ENCODE measurements at places on chromosomes 5 and 9.

DNA sequence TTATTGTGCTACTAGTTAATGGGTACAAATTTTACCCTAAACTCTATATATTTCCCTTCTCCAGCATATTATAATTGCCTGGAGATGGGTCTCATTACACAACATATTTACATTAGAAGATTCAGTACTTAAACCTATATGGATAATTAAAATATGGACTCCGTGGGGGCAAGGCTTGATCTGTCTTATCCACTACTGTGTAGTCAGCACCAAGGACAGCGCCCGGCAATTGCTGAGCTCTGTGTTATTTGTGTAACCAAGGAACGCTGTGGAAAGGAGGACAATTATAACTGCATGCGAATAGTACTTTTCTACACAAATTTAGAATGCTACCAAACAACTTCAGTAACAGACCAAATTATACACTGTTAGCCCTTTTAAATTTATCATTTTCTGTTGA lies 77.7 kb downstream of the DNAH5 start:
- peak; percentile 49 for DNase-seq

- no peak for DNase-seq
Measured at GRCh38 chr9:114757984-114758383, 47.9 kb downstream of the TNFSF15 start.

- no peak for DNase-seq
Measured at GRCh38 chr5:142561029-142561428, 124.9 kb downstream of the FGF1 start.

DNA sequence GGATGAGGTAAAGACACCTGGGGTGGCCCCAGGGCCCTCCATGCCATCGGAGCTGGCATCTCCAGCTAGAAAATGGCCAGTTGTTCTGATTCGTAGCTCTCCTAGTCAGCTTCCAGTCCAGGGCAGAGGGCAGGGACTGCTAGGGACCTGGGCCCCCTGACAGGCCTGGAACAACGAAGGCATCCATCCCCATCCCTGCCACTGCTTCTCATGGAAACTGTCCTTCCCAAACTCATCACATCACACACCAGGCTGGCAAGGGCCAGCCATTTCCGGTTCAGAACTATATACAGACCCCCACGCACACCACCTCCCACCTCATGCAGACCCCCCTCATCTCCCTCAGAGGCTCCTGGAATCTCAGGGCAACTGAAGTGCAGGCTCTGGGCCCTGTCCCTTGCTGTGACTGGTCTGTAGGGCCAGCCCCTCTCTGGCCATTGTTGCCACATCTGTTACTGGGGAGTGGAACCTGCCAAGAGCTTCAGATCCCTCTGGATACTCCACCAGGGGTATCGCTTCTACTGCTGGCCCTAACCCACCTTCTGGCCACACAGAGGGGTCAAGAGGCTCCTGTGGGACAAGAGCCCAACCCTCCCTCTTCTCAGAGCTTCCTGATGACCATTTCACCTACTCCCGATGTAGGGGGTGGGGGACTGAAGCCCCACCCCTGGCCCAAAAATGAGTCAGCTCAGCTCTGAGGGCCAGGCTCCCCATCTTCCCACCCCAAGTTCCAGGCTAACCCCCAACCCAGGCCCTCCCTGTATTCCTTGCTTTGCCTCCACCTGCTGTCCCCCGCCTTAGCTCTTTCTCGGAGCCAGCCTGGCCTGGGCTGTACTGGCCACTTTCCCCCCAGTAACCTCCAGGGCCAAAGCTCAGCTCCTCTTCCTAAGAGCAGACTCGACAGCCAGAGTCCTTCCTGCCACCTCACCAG lies 1.2 kb upstream of the MZB1 start:
- no peak for DNase-seq

DNA sequence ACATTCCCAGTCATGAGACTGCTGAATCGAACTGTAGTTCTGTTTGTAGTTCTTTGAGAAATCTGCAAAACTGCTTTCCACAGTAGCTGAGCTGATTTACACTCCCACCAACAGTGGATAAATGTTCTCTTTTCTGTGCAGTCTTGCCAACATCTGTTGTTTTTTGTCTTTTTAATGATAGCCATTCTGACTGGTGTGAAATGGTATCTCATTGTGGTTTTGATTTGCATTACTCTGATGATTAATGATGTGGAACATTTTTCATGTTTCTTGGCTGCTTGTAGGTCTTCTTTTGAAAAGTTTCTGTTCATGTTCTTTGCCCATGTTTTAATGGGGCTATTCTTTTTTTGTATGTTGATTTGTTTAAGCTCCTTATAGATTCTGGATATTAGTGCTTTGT lies 187.3 kb upstream of the TLE4 start:
- no peak for DNase-seq

- DNase-seq, result no peak
Measured at GRCh38 chr5:43947935-43948334, 345.0 kb downstream of the NNT start.

DNA sequence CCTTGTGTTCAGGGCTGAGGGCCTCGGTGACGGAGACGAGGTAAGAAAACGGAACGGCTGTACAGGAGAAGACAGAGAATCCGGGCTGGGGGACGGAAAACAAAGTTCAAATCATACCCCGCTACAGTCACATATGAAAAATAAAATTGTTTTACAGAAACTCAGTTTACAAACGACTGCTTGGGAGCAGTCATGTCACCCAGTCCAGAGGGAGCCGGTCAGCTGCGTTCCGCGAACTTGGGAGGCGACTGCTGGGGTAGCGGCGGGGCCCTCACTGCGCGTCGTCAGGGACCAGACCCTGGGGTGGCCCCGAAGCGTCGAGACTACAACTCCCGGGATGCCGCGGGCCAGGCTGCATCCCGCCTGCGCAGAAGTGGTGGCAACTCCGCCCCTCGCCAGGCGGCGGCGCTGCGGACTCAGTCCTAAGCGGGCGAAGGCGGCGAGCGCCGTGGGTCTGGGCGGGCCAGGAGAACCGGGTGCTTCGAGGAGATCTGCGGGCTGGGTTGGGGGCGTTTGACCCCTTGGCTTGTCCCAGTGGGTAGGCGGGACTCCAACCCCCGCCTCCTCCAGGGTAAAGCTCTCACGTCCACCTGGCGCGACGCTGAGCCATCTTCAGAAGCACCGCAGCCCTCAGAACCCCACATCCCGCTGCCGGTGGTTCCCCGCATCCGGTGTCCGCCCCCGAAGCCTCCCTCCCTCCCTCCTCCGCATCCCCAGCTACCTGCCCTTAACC lies 4.0 kb downstream of the SIT1 start:
- DNase-seq, result peak; percentile 96

- no peak for DNase-seq
Measured at GRCh38 chr5:85938201-85938600, 679.5 kb upstream of the COX7C start.

DNA sequence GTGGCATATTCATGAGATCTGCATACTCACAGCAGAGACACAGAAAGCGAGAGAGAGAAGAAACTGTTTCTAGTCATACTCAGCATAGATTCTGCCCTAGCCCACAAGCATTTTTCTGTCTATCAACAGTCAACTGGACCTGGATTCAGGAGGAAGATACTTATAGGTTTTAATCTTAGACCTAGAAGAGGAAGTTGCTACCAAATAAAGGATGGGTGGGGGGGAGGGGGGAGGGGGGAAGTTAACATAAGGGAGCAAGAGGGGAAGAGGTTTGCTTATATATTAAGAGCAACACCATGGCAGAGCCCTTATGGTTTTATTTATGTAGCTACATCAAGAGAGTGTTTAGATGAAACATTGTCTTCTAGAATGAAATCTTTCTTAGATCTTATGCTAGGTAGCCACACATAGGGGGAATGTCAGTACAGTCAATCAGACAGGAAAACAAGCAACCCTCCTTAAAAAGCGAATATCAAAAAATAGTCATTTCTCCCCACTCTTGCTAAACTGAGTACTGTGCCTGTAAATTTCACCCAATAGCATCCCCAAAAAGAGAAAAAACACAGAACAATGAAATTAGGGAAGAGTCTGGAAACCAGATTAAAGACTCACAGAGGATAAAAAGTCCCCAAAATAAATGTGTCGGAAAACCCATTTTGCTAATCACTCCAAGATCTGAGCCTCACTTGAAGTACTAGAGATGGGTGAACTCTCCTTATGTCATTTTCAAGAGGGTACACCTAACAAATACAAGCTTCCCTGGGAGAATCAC lies 192.7 kb upstream of the NR4A3 start:
- no peak for DNase-seq
